ENCODE measurements at places on chromosomes 4 and X.

DNA sequence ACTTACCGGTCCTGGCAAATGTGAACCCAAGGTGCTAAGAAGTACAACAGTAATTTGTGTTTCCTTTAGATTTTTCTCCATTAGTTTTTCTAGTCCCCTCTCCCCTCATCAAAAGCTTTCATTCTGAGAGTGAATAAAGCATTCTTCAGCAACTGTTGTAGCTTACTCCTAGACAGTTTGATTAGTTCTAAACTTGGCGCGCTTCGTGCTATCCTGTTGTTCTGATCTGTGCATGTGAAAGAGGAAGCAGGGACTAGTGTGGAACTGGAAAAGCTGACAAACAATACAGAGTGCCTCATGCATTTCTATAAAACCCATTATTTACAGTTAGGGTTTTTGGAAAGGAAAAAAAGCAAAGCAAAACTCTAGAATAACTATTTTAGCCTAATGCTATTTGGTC is 556.9 kb upstream of the SLIT2 start:
- no peak overlapping the region for H3K27ac ChIP-seq
- H3K4me3 ChIP-seq, result no peak overlapping the region
- H3K27me3 ChIP-seq, result no peaks in the 10 kb centered on the region
- no peaks in the 10 kb centered on the region for H3K4me1 ChIP-seq

GRCh38 chrX:39935411-39936064 is 162.2 kb downstream of the BCOR start:
- no peaks in the 10 kb centered on the region for H3K4me1 ChIP-seq
- no peaks in the 10 kb centered on the region for H3K36me3 ChIP-seq
- H3K4me3 ChIP-seq, result no peak overlapping the region
- no peaks in the 10 kb centered on the region for H3K27me3 ChIP-seq

DNA sequence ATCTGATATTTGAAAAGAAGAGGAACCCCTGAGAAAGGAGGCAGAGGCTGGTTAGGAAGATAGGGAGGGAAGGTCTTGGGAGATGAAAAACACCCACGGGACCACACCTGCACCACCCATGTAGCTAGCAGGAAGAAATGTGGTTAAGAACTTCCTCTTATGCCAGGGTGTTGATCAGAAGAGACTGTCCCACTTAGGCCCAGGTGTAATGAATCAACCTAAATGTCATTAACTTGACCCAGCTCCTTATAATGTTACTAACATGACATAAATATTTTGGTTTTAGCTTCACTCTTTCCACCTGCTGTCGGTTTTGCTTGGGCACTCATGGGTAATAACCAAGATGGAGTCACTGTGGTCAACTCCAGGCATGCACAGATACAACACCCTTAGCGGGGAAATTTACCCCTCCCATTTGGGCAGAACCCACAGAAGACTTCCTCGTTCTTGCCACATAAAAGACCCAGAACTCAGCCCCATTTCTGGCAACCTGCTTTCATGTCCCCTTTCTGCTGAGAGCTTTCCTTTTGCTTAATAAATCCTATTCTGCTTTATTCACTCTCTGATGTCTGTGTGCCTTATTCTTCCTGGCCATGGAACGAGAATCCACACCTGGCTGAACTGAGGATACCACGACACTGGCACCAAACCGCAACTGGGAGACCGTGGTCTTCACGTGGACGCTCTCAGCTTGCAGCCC is 46.8 kb downstream of the ZNF141 start:
- no peaks in the 10 kb centered on the region for H3K36me3 ChIP-seq
- H3K4me1 ChIP-seq, result no peaks in the 10 kb centered on the region

DNA sequence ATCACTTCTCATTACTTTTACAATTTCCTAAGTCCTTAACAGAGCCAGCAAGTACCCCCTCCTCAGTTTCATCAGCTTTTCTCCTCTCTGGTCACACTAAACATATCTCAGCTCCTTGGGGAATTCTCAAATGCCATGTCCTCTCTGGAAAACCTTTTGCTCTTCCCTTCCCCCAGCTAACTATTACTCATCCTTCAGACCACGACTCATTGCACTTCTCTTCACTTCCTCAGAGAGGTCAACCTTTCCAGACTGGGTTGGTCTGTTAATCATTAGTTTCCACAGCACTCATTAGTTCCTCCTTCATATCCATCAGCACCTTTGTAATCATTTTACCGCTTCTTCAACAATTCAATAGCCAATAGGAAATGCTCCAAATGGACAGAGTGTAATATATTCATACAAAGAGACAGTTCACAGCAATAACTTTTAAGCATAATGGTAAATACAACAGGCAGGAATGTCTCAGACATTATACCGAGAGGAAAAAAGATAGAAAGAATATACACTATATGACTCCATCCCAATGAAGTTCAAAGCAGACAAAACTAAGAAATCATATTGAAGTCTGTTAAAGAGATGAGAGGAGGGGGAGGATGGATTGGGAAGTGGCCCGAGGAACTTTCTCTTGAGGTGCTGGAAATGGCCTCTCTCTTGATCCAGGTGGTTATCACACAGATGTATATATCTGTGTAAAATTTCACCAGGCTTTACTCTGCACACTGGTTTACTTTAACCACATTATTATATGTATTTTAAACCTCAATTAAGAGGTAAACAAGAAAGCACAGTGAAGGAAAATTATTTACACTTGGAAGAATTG is 39.6 kb downstream of the DDX60L start:
- no peaks in the 10 kb centered on the region for H3K4me1 ChIP-seq
- H3K27me3 ChIP-seq, result no peaks in the 10 kb centered on the region
- H3K27ac ChIP-seq, result no peak overlapping the region
- DNase-seq, result no peak
- no peaks in the 10 kb centered on the region for H3K36me3 ChIP-seq

GRCh38 chr4:3418029-3418762 is 23.6 kb upstream of the HGFAC start:
- no peak for DNase-seq
- no peak overlapping the region for H3K4me3 ChIP-seq
- no peaks in the 10 kb centered on the region for H3K27me3 ChIP-seq
- H3K4me1 ChIP-seq, result no peaks in the 10 kb centered on the region

DNA sequence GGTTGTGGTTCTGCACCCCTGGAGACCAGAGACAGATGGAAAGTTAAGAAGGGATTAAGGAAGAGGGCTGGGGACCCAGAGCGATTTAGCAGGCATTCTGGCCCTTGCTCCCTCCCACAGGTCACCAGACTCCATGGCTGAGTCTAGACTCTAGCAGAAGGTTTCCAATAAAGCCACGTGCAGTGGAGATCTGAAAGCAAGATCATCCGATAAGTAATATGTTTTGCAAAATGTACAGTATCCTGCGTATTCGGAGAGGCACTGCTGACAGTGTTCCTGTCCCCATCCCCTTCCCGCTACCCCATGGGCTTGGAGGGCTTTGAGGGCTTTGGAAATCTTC is 531 bp upstream of the GPRIN3 start:
- peak overlapping the region; percentile 75 for H3K4me3 ChIP-seq
- peak overlapping the region; percentile 73 for H3K27ac ChIP-seq
- no peak for DNase-seq
- no peaks in the 10 kb centered on the region for H3K36me3 ChIP-seq

GRCh38 chr4:20271950-20272349 is 20.2 kb downstream of the SLIT2 start:
- no peak overlapping the region for H3K27ac ChIP-seq
- no peaks in the 10 kb centered on the region for H3K27me3 ChIP-seq
- DNase-seq, result no peak
- H3K4me1 ChIP-seq, result no peaks in the 10 kb centered on the region
- H3K36me3 ChIP-seq, result no peaks in the 10 kb centered on the region

DNA sequence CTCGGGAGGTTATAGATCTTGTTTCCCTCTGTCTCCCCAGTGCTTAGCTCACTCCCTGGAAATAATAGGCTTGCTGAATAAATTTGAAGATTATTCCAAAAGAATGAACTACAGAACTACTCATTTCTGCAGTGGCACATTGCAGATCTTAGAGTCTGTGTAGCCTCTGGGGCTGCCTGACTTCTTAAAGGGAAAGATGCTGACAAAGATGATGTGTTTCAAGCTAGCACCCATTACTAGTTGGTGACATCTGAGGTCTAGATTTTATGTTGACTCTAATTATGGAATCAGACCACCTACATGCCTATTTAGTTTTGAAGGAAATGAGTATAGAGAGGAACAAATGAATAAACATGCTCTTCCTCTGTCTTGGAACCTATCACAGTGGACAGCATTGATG is 123.7 kb upstream of the KCNIP4 start:
- H3K27ac ChIP-seq, result no peak overlapping the region
- no peaks in the 10 kb centered on the region for H3K36me3 ChIP-seq
- H3K27me3 ChIP-seq, result no peaks in the 10 kb centered on the region

GRCh38 chr4:139839403-139840031 is 173.9 kb downstream of the MGST2 start:
- H3K27ac ChIP-seq, result no peak overlapping the region
- DNase-seq, result no peak

DNA sequence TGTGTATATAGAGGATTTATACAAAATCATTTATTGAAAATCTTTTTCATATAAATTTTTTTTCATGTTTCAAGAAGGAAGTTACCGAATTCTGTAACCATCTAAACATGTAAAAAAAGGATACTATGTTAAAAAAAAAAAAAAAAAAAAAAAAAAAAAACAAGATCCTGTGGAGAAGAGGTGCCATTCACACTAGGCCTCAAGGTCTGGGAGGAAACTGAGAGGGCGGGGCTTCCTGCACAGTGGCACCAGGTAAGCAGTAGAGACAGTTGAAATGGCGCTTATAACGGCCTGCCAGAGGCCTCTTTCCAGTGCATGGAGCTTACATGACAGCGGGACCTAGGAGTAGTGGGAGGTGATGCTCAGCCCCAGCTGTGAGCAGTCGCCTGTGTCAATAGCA is 17.5 kb downstream of the TRAPPC2 start:
- no peak overlapping the region for H3K27ac ChIP-seq
- H3K36me3 ChIP-seq, result no peaks in the 10 kb centered on the region
- peak; percentile 39 for DNase-seq
- H3K27me3 ChIP-seq, result no peaks in the 10 kb centered on the region

- peaks cover 44% of the 10 kb centered on the region for H3K36me3 ChIP-seq
- H3K4me1 ChIP-seq, result peaks cover 5% of the 10 kb centered on the region
- H3K27me3 ChIP-seq, result no peaks in the 10 kb centered on the region
- DNase-seq, result no peak
Observed at GRCh38 chr4:2950221-2950989, 12.8 kb downstream of the NOP14 start.
